NB4 (cell line): ENCODE measurements at places on chromosomes 16 and 17.

DNA sequence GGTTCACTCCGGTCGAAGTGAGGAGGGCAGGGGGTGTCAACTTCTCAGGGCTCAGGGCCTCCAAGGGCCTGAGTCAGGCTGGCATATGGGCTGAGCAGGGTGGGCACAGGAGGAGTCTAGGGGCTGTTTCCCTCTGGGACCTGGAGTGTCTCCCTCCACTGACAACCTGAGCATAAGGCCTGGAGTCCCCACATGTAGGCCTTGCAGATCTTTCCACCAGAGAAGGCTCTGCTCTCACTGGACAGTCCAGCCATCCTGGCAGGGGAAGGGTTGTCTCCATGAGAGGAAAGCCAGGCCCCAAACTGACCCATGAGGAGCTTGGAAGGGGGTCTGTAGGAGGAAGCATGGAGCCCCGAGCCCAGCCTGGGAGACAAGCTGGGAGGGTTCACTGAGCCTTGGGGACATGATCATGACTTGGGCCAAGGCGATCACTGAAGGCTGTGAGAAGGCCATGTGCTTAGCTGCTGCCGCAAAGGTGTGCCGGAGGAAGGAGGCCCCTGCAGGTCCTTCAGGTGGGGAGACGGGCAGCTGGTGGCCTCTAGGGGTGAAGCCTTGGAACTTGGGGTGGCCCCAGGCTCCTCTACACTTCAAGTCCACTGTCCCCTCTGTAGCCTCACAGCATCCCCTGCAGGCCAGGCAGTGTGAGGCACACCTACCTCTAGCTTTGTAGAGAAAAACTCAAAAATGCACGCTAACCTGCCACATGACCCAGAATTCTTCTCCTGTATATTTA is 9.9 kb downstream of the CMTM2 start:
- peak; percentile 78 for DNase-seq

GRCh38 chr17:82287868-82288801 is 14.6 kb upstream of the CSNK1D start:
- peak; percentile 44 for DNase-seq

DNA sequence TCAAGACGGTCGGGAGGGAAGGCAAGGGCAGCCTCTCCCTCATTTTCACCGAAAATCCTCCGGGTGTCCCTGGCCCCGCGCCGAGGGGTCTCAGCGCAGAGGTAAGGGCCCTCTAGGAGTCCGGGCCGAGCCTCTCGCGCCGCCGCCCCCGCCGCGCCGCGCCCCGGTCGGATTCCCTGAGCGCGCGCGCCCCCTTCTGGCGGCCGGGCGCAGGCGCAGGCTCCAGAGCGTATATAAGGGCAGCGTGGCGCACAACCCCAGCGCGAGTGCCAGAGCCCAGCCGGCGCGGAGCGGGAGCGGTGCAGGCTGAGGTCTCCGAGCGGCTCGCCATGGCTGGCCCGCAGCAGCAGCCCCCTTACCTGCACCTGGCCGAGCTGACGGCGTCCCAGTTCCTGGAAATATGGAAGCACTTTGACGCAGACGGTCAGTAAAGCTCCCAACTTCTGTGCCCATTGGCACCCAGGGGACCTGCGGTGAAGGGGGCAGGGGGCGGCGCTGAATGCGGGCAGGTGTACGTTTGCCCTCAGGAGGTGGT is at the start of gene CALB2:
CALB2 (plus strand) TSS at position 260 of the 535 bp plus-strand sequence; CDS start at position 330, 70 bp downstream.
- DNase-seq, result peak; percentile 66

DNA sequence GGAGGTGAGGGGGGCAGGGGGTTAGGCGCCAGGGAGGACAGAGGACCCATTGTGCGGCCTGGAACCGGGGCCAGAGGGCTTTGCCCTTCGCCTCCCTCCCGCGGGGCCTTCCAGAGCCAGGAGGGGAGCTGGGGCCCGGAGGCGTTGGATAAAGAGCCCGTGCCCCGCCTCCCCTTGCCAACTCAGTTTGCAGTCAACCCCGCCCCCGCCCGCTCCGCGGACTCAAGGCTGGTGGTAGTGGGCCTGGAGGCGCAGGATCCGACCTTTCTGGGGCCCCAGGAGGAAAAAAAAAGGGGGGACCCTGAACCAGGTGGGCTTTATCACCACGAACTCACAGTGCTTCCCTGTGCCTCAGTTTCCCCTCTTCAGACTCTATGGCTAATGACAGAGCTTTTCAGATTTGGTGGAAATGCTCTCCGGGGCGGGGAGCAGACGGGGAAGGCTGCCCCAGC is 2.0 kb upstream of the SPHK1 start:
- DNase-seq, result no peak

GRCh38 chr17:63402431-63403212 is 43.5 kb downstream of the CYB561 start:
- DNase-seq, result no peak

DNA sequence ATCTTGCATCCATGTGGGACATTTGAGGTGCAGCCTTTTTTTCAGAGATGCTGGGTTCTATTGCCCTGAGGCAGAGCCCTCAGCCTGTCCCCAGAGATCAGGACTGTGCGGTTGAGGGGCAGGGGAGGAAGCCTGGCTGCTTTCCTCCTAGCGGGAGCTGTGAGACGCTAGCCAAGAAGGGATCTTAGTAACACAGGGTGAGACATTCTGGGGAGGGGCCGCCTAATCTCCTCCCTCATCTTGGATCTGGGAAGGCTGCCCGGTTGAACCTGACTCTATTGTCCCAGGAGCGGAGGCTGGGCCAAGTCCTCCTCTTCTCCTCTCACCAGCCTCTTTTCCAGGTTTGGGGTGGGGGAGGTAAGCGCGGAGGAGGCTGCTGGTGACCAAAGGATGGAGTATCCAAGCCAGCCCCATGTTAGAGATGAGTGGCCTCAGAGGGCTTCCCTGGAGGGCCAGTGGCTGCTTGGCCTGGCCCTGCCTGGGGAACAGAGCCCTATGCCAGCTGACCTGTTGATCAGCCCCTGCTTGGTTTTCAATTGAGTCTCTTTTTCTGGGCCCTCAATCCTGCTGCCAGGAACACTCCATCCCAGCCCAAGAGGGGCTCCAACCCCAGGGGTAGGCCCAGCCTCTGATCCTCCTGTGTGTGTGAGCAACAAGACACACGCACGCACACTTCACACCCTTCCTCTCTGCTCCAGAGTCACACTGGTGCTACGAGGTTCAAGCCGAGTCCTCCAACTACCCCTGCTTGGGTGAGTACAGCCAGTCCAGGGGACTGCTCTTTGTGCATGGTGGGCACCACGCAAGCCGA is 5.0 kb downstream of the CA4 start:
- DNase-seq, result no peak

DNA sequence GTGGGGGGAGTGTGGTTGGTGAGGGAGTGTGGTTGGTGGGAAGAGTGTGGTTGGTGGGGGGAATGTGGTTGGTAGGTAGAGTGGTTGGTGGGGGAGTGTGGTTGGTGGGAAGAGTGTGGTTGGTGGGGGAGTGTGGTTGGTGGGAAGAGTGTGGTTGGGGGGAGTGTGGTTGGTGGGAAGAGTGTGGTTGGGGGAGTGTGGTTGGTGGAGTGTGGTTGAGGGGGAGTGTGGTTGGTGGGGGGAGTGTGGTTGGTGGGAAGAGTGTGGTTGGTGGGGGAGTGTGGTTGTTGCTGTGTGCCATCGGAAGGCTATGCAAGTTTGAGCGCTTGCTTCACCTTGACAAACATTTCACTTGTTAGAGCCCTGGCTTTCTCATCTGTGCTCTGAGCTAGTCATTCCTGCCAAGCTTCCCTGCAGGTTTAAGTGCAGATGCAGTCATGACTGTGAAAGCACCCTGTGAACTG is 20.1 kb downstream of the MINK1 start:
- DNase-seq, result no peak

GRCh38 chr16:66447491-66447890 is 20.4 kb downstream of the BEAN1 start:
- no peak for DNase-seq

DNA sequence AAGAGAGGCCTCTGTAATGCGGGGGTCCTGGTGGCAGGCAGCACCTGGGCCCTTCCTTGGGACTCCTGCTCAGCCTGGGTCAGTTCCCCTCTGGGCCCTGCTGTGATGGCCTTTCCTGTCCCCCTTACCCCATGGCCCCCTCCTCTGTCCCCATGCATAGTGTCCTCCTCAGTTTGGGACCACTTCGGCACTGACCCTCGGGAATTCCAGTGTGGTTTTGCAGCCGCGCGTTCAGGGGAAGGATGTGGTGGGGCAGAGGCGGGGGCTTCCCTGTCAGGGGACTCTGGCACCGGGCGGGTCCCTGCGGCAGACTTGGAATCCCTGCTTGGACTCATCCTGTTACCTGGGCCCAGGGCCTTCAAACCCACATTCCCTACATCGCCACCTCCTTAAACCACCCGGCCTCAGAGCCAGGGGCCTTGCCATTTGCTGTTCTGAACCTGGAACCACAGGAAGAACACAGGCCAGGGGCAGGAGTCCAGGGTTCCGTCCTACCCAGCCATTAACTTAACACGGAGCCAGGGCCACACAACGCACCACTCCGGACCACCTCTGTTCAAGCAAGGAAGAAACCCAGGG is 31.4 kb upstream of the EIF1 start:
- DNase-seq, result no peak

GRCh38 chr16:86353948-86354347 is 156.4 kb upstream of the FOXF1 start:
- no peak for DNase-seq
